ENCODE measurements at places on chromosomes 11 and 22.

DNA sequence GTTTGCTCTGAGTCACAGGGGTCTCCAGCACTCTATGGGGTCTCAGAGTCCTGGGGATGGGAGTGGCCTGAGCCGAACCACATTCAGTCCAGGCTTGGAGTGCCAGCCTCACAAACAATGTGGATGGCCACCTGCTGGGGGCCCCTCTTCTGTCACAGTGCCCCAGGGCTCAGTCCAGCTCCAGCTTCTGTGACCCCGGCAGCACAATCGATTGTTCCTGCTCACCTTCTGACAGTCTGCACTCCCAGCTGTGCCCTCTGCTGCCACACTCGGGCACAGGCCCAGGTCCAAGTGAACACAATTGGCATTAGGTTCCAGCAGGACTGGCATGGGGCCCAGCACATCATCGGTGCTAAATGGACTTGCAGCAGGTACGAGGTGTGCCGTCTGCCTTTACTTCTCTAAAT is 84.8 kb downstream of the TP53I11 start:
- no peak overlapping the region for H3K4me3 ChIP-seq
- H3K27me3 ChIP-seq, result peaks cover 35% of the 10 kb centered on the region
- no peaks in the 10 kb centered on the region for H3K36me3 ChIP-seq
- DNase-seq, result no peak

DNA sequence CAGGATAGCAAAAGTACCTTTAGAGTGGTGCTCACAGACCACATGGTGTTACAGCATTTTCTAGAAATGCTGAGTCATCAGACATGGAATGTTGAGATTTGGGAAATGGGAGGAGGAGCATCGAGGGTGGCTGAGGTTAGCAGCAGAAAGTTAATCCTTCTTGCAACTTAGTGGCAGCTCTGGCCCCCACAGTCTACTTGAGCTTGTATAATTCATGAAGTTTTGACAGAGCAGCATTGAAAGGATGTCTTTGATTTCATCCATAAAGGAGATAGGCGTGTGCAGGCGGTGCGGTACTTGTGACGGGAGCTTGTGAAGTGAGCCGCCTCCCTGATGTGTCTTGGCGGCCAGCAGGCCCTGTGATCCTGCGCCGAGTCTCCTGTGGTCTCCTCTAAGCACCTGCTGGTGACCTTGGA is 330.5 kb downstream of the TBC1D22A start:
- peaks cover 7% of the 10 kb centered on the region for H3K4me1 ChIP-seq
- no peak for DNase-seq
- H3K36me3 ChIP-seq, result peaks cover 20% of the 10 kb centered on the region

DNA sequence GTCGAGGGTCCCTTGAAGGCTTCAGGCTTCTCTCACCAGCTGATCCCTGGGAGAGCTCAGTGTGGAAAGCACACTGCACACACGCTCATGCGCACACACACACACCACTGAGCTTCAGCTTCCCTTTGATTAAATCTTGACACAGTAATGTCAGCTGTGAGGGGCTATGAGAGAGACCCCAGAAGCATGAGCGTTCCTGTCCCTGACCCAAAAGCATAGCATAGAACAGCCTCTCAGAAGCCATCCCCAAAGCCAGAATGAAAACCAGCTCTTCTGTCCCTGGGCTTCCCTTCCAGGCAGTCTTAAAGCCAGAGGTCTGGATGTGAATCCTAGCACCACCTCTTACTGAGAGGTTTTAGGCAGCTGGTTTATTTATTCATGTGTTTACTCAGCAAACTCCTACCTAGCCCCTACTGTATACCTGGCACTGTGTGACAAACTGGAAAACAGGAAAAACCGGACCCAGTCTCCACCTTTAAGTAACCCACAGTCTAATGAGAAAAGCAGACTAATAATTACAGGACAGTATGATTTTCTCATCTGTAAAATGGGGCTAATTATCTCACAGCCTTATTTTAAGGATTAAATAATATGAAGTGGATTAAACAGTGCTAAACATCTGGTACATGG is 15.9 kb downstream of the GALNT18 start:
- H3K36me3 ChIP-seq, result no peaks in the 10 kb centered on the region
- H3K27me3 ChIP-seq, result peaks cover 8% of the 10 kb centered on the region
- no peaks in the 10 kb centered on the region for H3K4me1 ChIP-seq
- no peak for DNase-seq
- H3K4me3 ChIP-seq, result no peak overlapping the region
- no peak overlapping the region for H3K27ac ChIP-seq

- no peak for DNase-seq
- H3K27ac ChIP-seq, result no peak overlapping the region
- H3K27me3 ChIP-seq, result peaks cover 6% of the 10 kb centered on the region
- no peak overlapping the region for H3K4me3 ChIP-seq
- H3K4me1 ChIP-seq, result no peaks in the 10 kb centered on the region
Observed at GRCh38 chr11:10638316-10638925, 55.1 kb downstream of the IRAG1 start.

DNA sequence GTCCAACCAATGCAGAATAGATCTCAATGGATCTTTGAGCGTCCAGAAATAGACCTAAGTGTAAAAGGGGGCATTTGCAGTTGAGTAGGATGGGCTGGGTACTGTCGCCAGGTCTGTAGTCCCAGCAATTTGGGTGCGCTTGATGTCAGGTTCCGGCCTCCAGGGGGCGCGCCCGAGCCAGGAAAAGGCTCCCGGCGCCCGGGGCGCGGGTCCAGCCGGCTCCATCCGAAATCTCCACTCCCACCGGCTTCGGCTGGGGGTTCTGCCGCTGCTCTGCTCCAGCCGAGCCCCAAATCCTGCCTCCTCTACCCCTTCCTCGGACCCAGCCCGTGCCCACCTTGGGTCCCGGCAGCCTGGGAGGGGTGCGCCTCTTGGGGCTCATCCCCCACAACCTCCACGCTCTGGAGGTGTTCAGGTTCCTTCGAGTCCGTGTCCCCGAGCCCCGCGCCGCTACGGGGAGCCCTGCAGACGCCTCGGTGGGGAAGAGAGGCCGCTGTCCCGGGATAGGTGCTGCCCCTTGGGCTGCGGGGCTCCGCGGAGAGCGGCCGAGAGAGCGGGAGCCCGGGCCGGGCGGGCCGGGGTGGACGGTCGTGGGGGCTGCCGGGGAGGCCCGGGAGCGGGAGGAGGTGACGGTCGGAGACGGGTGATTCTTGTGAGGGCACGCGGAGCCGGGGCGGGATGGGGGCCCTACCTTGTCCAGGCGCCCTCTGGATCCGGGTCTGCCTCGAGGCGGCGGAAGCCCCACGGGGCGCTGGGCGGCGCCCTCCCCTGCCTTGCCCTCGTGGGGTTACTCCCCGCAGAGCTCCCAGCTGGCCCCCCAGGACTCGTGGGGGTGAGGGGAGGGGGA is 13.0 kb upstream of the CYB5R3 start:
- H3K27me3 ChIP-seq, result peaks cover 7% of the 10 kb centered on the region
- no peaks in the 10 kb centered on the region for H3K4me1 ChIP-seq

DNA sequence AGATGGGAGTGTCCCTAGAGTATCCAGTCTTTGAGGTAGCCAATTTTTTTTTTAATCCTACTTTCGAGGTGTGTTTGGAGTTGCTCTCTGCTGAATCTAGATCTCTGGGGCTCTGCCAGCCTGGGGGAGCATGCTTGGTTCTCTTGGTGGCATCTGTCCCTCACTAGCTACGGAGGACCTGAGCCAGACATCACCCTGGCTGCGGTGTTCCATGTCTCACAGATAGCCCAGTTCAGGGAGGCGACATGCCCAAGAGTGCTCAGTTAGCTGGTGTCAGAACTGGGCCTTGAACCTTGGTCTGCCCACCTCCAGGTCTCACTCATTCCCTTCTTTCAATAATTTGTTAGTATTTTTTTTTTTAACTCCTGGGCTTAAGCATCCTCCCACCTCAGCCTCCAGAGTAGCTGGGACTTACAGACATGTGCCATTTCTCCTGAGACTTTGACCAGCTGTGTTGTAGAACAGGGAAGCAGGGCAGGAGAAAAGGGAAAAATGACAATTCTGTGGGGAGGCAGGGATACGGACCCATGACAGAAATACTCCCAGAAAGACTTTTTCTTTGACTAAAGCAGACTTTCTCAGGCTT is 621 bp downstream of the HMOX1 start:
- no peak for DNase-seq
- no peaks in the 10 kb centered on the region for H3K36me3 ChIP-seq
- peaks cover 29% of the 10 kb centered on the region for H3K27me3 ChIP-seq
- no peak overlapping the region for H3K27ac ChIP-seq

- no peaks in the 10 kb centered on the region for H3K4me1 ChIP-seq
- no peak for DNase-seq
- no peak overlapping the region for H3K27ac ChIP-seq
- H3K27me3 ChIP-seq, result peaks cover 11% of the 10 kb centered on the region
Observed at GRCh38 chr11:125416981-125417935, 78.8 kb downstream of the FEZ1 start.

- H3K27ac ChIP-seq, result no peak overlapping the region
- DNase-seq, result peak; percentile 2
- H3K36me3 ChIP-seq, result no peaks in the 10 kb centered on the region
- no peaks in the 10 kb centered on the region for H3K27me3 ChIP-seq
- H3K4me3 ChIP-seq, result no peak overlapping the region
Observed at GRCh38 chr22:48749555-48750227, 1078.0 kb downstream of the BRD1 start.

DNA sequence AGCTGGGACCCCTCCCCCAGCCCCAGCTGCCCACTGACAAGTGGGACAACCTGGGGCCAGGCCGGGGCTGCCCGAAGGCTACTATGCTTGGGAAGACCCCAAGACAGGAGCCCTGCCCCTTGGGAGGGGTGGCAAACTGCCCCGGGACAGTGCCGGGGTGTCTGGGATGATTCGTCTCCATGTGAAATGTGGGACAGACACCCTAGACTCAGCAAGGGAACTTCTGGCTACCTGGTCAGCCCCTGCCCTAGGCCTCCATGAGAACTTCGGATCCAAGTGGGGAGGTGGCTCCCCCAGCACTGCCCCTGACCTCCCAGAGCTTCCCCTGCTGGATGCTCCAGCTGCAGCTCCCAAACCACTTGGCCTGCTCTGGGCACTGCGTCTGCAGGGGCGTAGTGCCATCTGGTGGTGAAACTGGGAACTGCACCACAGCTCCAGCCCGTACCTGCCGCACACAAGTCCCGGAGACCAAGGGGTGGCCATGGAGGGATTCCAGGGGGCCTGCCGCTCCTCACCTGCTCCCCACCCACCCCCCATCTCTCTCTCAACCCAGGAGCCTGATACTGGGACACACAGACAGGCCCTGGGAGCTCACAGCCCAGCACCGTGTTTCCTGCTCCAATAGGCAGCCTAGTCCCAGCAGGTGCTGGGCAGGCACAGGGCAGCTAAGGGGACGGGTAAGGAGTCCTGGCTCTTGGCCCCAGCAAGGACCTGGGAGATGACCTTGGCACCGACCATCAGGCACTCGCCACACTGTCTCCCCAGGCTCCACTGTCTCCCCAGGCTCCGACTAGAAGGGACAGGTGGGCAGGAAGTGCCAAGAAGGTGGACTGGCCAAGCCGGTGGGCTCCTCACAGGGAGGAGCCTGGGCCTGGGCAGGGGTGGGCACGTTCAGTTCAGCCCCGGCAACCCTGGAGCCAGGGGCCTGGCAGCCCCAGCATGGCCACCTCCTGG is 194.1 kb downstream of the IGLL1 start:
- no peaks in the 10 kb centered on the region for H3K36me3 ChIP-seq
- H3K4me3 ChIP-seq, result no peak overlapping the region
- no peaks in the 10 kb centered on the region for H3K27me3 ChIP-seq
- DNase-seq, result peak; percentile 85
- no peak overlapping the region for H3K27ac ChIP-seq

DNA sequence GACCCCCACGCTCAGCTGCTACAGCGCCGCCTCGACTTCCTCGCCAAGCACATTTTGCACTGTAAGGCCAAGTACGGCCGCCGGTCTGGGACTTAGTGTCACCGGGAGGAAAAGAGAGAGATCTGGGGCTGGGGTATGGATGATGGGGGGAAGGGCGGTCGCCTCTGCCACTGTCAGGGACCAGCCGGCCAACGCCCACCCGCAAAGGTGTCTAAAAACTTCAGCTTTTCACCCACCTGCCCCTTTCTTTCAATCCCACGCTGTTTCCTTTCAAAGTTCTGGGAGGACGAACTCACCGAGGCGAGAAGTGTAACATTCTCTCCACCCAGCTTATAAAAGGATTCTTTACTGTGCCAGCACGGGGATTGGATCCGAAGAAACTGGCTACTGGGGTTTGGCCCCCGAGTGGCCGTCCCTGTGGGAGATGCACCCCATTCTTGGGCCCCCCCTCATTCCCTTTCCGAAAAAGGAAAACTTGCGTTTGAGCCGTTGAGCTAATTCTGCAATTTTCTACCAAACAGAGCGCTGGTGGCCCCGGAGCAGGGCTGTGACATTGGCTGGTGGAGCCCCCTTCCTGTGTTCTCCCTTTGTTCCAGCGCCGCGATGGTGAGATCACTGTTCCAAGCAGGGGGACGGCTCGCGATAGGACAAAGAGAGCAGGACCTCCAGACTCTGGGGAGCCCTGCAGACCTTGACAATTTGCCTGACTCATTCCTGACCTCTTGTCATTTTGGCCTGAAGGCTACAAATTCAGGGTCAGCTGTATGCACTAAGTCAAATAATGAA is 1.8 kb downstream of the FJX1 start:
- peak overlapping the region; percentile 25 for H3K4me3 ChIP-seq
- H3K4me1 ChIP-seq, result peaks cover 10% of the 10 kb centered on the region
- H3K27ac ChIP-seq, result no peak overlapping the region
- H3K36me3 ChIP-seq, result no peaks in the 10 kb centered on the region
- no peak for DNase-seq

DNA sequence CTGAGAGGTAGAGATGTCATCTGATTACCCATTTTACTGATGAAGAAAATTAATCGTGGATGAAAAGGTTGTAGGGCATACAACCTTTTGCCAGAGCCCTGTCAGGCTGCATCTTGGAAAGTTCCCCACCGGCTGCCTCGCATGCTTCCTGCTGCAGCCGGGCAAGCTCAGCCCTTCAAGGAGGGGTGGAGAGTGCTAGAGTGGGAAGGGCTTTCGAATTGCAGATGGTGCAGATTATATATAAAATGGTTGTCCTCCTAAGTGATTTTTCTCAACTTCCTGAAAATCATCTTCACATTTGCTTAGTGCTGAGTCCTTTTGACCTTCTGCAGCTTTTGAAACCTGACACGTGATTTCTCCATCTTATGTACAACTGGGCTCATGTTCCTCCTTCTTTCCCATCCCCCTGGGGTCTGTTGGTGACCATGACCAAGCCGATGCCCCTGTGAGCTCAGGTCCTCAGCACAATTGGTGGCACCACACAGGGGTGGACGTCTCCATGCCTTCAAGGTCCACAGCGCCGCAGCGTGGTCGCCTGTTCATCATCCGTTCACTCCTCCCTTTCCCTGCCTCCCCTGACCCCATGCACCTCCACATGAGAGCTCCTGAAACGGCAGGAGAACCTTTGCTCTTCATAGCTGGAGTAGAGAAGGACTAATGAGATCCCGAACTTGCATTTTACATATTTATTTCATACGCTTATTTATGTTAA is 47.6 kb upstream of the MYO18B start:
- no peak for DNase-seq
- peaks cover 19% of the 10 kb centered on the region for H3K4me1 ChIP-seq
- no peaks in the 10 kb centered on the region for H3K27me3 ChIP-seq
- no peak overlapping the region for H3K4me3 ChIP-seq

DNA sequence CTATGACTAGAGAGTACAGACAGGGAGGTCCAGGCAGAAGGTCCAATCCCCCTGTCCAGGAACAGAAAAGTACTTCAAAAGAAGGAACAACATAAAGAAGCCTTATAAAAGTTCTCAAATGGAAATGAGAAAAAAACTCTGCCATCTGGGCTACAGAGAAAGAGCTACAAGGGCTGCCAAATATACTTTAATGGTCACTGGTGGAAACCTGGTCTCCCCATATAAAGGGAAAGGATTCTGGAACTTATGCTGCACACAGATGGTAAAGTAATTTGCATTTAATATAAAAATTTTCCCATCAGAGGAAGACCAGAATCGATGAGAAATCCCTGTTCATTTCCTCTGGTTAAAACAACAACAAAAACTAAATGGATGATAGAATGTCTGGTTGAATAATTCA is 119.4 kb upstream of the MTMR2 start:
- H3K4me3 ChIP-seq, result no peak overlapping the region
- no peak for DNase-seq
- peaks cover 16% of the 10 kb centered on the region for H3K4me1 ChIP-seq
- H3K27ac ChIP-seq, result no peak overlapping the region
- H3K36me3 ChIP-seq, result peaks cover 17% of the 10 kb centered on the region
- H3K27me3 ChIP-seq, result no peaks in the 10 kb centered on the region

Data from activated CD8-positive, alpha-beta T cell treated with anti-CD3 and anti-CD28 coated beads, Interleukin-2, amount 10 ng/mL, durations not matched to agents 7 days and 5 days (primary cell).